ENCODE measurements at places on chromosomes 6 and 20.

- DNase-seq: no peak
Measured at GRCh38 chr6:116217069-116217468, 36.8 kb downstream of the TSPYL4 start.

GRCh38 chr6:106452628-106453027 lies 92.1 kb downstream of the CRYBG1 start:
- no peak for DNase-seq

DNA sequence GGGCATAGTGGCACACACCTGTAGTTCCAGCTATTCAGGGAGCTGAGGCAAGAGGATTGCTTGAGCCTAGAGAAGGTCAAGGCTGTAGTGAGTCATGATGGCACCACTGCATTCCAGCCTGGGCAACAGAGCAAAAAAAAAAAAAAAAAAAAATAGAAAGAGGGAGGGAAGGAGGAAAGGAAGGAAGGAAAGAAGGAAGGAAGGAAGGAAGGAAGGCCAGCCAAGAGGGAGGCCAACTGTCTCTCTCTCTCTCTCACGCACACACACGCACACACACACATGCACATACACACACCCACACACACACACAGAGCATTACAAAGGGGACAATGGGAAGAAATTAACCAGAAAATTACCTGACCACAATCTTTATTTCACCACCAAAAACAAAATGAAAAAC lies 50.6 kb upstream of the COL9A1 start:
- no peak for DNase-seq

DNA sequence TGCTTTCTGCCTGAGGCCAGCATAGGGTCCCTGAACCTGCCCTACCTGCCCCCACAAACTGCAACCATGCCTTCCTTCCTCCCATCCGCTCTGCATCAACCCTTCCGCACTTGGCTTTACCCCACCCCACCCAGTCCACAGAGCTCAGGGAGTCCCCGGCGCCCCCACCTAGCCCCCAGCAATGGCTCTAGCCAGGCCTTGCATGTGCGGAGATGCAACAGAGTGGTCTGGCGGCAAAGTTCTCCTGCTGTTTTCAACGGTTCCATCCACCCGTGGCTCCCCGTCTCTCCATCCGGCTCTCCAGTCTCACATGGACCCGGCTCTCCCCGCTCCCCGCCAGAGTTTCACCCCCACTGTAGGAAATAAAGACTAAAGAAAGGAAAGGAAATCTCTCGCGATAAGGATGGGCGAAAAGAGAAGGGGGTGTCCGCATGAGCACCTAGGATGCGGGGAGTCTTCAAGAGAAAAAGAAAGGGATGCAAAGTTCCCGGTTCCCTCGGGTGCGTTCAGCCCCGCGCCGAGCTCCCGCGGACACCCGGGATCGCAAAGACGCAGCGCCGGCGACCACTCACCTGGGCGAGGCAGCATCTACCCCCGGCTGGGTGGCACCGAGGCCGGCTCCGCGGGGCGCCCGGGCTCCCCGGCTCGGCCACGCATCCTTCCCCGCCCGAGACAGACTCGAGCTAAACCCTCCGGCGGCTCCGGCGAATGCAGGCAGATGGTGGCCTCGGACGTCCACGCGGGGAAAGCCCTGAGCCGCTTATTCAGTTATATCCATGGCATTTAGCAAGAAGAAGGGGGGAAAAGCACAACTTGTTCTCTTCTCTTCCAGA lies 579 bp downstream of the LRFN2 start:
- DNase-seq: no peak

DNA sequence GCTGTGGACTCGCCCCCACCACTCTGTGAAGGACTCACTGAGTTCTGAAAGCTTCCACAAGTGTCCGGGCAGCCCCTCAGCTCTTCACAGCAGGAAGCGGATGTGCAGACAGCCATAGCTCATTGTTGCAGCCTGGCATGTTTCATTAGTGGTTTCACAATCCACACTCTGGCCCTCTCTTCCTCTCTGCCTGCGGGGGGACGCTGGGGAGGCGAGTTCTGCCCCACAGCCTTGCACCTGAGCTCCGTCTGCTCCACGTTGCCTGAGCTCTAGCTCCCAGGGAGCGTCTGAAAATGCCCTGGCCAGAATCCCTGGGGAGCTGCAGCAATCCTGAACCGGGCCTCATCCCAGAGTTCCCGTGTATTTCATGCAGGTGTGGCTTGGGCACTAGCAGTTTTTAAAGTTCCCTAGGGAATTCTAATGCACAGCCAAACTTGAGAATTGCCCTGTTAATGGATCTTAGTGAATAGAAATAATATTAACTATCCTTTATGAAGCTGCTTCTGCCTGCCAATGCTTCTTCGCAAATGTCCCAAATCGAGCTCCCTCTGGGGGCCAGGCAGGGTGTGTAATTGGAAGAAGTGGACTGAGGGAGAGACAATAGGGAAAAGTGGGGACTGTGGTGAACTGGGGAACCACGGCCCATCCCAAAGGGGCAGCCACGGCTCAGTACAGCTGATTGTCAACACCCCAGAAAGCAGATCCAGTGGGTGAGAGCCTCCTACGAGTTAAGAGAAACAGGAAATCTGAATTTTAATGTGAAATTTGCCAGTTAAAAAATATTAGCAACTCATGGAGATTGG lies 51.5 kb downstream of the CTCFL start:
- peak; percentile 69 for DNase-seq

DNA sequence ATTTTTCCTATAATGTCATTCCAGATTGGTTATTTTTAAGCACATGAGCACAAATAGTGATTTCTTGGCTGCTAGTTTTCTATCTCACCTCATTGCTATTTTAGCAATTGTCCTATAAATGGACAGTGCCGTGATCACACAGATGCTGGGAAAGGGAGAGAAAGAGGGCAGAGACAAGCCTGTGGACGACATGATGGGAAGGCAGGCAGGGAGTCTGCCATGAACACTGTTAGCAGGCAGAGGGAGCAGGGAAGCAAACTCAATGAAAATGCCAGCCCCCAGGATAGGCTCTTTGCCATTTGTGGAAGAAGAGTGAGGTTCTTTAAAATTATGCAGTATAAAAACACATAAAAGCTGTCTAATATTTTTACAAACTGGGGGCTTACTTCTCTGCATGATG lies 96.8 kb downstream of the ADTRP start:
- no peak for DNase-seq

DNA sequence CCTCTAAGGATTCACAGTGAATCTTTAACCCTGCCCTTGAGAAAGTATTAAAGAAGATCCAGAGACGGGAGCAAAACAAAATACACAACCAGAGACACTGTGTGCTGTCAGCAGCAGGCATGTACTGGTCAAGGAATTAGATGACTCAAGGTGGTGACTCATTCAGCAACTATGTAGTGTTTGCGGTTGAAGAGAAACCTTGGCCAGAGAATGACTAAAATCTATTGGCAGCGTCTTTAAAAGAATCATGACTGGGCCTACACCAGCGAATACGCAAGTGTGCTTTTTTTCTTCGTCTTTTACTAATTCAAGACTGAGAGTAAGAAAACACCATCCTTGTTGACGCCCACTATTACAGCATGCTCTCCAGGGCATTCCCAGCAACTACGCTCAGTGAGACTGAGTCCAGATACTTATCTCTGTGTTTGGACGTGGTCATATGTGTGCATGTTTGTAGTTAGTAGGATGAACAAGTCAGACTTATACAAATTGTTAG lies 72.4 kb upstream of the BACH2 start:
- DNase-seq: peak; percentile 86

- no peak for DNase-seq
Measured at GRCh38 chr6:42088101-42088591, 37.8 kb downstream of the TAF8 start.

DNA sequence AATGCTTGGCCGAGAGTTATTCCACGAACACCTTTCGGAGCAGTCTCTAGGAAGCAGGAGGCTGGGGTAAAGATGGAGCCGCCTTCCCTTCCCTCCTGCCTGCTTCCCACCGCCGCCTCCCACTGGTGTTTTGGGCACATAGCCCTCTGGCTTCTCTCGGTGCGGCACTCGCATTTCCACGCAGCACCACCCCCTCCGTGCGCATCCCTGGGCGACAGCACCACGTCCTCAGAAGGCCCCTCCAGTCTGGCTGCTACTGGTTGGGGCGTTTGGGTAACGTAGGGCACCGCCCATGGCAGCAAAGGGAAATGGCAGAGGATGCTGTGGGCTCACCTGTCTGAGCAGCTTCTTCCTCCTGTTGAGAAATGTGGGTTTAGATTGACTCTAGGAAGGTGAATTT lies 2.4 kb downstream of the COL20A1 start:
- no peak for DNase-seq

DNA sequence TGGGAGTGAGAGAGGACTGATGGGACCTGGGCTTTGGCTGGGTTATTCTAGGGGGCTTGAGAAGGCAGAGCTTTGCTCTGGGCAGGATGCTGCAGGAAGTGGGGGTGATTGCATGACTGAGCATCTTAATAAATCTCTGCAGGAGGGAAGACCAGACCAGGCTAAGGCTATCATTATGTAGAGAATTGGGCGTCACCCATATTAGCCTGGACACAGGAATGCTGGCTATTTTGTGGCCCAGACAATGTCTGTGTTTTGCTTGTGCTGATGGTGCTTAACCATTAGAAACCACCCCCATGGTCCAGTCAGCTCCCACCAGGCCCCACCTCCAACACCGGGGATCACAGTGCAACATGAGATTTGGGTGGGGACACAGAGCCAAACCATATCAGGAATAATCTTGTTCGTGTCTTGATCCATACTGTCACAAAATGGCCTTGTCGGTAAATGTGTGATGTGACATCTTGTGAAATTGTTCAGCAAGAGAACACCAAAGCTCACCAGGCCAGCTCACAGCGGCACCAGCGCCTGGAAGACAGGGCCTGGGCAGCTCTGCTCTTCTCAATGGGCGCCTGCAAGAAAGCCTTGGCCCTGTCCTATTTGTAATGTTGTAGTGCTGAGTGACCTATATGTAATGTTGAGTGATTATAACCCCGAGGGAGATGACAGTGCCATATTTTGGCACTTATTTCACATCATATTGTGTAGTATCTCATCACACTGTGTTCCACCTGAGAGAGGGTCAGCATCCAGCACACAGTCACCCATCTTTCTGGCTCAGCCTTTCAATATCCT lies 211.8 kb downstream of the QKI start:
- DNase-seq: no peak

GRCh38 chr6:35199866-35200265 lies 13.9 kb upstream of the SCUBE3 start:
- no peak for DNase-seq

GRCh38 chr20:24407151-24407550 lies 62.3 kb upstream of the SYNDIG1 start:
- no peak for DNase-seq

DNA sequence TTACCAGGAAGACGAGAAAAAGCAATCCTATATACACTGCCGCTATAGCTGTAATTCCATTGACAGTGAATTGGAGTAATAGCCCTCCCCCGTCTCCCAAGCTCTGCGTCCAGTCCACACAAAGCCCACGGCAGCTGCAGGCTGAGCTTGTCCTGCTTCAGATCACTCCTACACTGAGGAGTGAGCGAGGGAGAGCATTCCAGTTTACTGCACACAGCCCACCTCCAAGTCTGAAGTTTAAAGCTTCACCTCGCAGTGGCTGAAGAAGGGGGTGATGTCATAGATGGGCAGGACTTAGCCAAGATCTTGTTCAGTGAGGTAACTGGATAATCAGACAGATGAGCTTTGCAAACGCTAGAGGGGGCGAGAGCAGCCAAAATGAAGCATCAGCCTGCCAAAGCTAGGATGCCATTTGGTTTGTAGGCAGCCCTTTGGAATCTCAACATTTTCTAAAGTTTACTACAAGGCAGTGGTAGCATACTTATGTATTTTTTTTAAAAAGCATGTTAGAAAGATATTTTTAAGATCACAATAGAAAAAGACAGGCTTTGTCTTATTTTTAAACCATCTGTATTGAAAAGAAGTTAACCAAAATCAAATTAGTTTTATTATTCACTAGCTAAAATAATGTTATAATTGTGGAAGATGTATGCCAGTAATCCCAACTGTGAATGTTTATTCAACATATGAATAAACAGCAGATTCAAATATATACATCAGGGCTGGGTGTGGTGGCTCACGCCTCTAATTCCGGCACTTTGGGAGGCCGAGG lies at the start of gene FLRT3:
TSS of gene FLRT3 (minus strand) at position 213 of the 772 bp plus-strand sequence. CDS start 10,106 bp downstream, outside the sequence.
- DNase-seq: peak; percentile 94

Data from femur (tissue), 1 donor.